ENCODE measurements at places on chromosomes 4 and X.

DNA sequence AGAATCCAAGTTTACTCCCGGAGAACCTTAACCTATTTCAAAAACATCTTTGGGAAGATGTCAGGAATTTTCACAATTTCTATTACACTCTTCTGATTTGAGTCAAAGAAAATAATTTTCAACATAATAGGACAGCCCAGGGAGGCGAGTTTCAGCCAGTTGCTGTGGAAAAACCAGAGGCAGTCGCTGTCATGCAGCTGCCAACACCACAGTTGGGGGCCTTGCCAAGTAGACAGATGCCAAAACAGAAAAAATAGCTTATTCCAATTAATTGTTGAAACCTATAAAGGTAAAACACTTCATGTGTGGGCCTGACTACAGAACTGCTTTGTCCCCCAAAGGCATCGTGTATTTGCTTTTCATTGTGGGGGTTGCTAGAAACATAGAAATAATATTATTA lies 225.8 kb downstream of the DMD start:
- no peak for DNase-seq

- DNase-seq, result peak; percentile 53
Measured at GRCh38 chr4:153153339-153153871, 50.8 kb upstream of the TRIM2 start.

DNA sequence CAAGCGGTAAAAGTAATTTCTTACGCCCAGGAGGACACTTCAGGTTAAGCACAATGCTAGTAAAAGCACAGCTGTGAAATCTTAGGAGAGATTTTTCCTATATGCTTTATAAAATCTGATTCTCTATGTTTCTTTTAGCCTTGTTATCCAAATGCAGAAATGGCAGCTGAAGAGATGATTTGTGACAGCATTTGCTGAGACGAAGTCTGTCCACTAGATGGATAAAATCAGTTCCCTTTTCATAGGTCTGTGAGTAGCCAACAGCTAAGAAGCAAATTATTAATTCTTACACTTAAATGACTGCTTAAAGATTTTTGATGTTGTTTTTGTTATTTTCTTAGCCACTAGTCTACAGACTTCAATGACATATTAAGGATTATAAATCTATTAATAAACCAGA lies 5.3 kb downstream of the GPM6A start:
- DNase-seq, result no peak

DNA sequence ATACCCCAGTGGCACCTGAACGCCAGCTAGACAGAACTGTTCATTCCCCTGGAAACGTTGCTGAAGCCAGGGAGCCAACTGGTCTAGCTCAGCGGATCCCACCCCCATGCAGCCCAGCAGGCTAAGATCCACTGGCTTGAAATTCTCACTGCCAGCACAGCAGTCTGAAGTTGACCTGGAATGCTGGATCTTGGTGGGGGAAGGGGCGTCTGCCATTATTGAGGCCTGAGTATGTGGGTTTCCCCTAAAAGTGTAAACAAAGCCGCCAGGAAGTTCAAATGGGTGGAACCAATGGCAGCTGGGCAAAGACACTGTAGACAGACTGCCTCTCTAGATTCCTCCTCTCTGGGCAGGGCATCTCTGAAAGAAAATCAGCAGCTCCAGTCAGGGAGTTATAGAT lies 213.0 kb downstream of the NKX6-1 start:
- no peak for DNase-seq

DNA sequence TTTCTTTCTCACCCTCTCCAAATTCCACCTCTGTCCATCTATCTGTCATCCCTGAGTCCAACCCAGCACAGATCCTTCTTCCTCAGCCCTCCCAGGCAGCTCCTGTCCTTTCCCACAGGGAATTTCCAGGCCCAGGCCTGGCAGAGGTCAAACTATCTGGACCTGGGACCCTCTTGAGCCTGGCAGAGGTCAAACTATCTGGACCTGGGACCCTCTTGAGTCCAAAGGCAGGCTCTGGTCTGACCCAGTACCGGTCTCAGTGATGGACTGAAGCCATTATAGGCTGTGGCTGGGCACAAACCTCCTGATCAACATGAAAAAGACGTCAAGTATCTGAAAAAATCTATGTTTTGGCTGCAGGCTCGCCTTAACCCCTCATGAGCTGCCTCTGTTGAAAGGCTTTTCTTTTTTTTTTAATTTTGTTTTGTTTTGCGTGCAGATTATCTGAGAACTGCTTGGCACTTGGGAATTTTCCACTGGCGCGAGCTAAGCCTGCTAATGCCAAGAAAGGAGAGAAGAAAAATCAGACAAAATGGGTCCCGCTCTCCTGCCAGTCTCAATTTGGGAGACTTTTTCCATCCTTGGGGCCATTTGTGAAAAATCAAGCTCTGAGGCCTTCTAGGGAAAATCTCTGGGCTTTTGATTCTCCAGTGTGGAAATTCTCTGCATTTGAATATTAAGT lies 31.2 kb downstream of the MSX1 start:
- DNase-seq, result no peak

DNA sequence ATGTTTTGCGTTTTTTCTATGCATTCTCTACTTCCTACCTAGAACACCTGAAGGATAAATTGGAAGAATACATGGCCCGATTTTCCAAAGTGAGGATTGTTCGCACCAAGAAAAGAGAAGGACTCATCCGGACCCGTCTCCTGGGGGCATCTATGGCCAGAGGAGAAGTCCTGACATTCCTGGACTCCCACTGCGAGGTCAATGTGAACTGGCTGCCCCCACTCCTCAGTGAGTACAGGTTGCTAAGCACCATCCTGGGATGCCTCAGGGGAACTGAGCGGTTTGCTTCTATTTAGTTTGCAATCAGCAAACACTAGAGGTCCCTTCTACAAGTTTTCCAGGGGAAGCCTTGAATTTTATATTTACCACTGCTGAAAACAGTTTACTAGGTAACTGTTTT lies 359.3 kb upstream of the GALNT7 start:
- no peak for DNase-seq

DNA sequence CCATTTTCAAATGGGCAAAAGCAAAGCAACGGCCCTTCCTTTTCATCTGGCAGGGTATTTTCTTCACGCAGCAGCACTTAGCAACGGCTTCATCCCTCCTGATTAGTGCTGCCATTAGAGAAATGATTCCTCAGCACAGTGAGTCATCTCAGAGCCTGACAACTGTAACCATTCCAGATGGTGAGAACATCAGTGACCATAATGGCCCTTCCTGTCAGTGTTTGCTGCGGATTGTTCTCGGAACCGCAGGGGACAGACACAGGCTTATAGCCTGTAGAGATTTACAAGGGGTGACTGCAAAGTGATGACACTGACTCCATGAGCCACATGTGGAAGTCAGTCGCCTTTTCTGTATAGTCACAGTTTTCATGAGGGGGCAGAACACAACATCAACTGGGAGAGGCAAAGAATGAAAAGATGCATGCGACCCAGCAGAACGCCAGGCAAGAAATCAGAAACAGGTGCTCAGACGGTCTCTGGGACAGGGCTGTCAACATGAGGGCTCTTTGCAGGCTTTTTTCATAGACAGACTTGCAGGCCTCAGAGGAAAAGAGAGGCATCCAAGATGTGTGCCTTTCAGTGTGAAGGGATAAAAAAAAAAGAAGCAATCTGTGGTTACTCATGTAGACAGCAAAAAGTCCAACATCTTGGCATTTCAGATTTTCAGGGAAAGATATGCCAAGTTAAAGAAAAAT lies 69.9 kb upstream of the FBXW7 start:
- peak; percentile 72 for DNase-seq

DNA sequence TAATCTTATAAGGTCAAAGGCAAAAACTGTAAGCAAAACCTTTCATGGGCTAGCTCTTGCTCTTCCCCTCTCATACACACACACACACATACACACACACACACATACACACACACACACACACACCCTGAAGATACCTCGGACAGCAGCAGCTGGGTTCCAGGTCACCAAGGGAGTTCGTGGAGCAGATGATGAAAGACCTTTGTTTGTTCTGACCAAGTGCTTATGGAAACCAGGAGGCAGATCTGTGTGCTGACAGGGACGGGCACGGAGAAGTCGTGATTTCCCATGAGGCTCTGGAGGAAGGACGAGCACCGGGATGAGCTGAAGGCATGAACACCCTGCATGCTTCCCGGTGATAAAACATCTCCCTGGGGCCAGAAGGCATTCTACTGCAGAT lies 35.4 kb upstream of the CRMP1 start:
- no peak for DNase-seq

DNA sequence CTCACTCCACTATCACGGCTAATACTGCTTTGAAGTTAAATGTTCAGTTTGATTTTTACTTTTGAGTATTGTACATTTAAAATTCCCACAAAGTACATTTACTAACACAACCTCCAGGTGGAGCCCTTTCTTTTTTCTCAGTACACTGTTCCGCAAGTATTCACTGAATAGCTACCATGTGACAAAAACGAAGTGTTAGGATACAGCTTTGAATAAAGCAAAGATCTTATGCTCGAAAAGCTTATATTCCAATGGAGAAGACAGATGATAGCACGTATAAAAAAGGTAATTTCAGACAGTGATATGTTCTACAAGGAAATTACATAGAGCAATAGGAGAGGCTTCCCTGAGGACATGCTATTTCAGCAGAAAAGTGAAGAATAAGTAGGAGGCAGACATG lies 60.7 kb upstream of the ABCG2 start:
- peak; percentile 66 for DNase-seq

DNA sequence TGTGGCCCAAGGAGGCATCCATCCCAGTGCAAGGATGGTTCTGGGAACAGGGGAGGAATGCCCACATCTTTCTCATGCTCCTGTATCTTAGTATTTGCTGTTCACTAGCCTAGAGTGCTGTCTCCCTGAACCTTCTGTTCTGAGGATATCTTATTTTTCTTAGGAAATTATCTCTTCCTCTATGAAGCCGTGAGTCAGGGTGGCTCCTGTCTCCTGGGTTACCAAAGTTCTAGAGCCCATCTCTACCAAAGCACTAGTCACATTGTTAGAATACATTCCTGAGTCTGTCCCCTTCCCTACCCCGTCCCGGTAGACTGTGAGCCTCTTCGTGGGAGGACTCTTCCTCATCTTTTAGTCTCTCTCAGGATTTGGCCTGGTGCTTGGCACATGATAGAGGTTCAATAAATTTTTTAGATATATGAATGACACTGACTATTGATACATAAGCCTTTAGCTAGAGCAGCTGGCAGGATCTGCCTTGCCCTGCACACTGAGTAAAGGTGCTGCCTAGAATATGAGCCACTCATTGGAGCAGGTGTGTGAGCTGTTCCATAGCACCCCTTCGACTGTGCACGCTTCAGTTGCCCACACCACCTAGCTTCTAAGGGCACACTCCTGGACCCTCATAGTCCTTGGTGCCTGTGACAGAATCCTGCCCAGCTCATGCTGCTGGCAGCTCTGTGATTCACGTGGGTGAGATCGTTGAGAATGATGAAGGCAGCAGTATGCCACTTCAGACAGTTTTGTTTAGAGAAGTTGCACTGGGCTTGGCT lies 13.3 kb downstream of the CXCR3 start:
- no peak for DNase-seq

GRCh38 chr4:141074098-141074878 lies 59.0 kb downstream of the RNF150 start:
- no peak for DNase-seq

DNA sequence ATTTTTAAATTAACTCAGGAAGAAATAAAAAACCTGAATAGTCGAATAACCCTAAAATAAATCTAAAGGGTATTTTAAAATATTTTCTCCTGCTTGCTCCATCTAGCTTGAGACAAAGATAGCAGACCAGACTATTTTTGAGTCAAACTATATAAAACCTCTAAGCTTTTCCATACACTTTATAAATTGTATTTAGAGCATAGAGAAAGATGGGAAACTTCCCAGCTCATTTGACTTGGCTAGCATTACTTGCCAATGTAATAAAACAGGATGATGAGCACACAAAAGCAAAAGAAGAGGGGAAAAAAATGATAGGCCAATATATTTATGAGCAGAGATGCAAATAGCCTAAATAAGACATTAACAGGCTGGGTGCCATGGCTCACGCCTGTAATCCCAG lies 117.1 kb downstream of the ANAPC4 start:
- no peak for DNase-seq

GRCh38 chr4:43778187-43778915 lies 670.3 kb downstream of the KCTD8 start:
- no peak for DNase-seq

- DNase-seq, result no peak
Measured at GRCh38 chrX:26100421-26100920, 37.7 kb upstream of the MAGEB18 start.

DNA sequence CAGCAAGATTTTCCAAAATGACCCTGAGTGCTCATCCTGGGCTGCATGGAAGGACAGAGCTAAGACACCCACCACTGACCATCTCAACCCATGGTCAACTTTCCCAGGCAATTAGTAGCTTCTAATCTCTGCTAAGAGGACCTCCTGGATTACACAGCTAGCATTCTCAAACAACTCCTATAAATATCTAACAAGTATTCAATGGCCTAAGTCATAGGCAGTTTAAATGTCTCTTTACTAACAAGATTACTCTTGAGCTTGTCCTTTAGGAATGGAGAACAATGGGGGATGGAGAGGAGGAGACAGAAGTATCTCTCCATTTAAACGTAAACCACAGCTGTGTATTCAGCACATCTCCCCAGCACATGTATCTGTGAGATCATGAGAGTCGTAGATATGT lies 118.1 kb downstream of the WDFY3 start:
- no peak for DNase-seq

DNA sequence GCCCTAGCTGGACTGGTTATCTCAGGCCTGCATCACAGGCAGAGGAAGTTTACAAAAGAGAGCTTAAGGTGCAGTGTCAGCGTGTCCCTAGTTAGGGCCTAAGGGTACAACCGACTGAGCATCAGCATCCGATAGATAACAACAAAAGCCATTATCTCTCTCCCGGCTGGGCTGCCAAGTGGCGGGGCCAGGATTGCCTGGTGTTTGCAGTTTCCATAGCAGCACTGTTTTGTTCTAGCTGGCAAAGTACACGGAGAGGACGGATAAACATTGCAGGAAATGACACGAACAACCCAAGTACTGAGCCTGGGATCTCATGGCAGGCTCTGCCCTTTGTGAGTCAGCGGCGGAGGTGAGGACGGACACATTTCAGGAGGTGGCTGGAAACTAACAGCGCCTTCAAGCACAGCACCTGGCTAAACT lies 104.7 kb upstream of the NOCT start:
- DNase-seq, result peak; percentile 59

- peak; percentile 65 for DNase-seq
Measured at GRCh38 chr4:3480528-3481112, 17.5 kb downstream of the DOK7 start.
